ENCODE measurements at places on chromosomes 2 and 18. TPM values are rescaled to one million over a fixed set of nuclear protein-coding genes. Genes with fewer than 3 reads are reported as not detected.

The DGKD gene
- 11.1 TPM for total RNA-seq

The WDPCP gene
- 5.6 TPM for total RNA-seq

The SNTG2 gene
- 0.78 TPM for total RNA-seq

The TFPI gene
- 325 TPM for total RNA-seq

The CDK15 gene
- total RNA-seq: 1.2 TPM

The GNLY gene
- total RNA-seq: not detected

The PARD3B gene
- 2.4 TPM for total RNA-seq

The SERPINB10 gene
- not detected for total RNA-seq

The EPB41L3 gene
- 29.3 TPM for total RNA-seq

The APOB gene
- 0.56 TPM for total RNA-seq

The REG1B gene
- not detected for total RNA-seq

The SERPINB11 gene
- not detected for total RNA-seq

The PLA2R1 gene
- total RNA-seq: 20.8 TPM

The NT5DC4 gene
- total RNA-seq: not detected

The UGT1A8 gene
- total RNA-seq: not detected

The ENOSF1 gene
- 8.7 TPM for total RNA-seq

The LOXL3 gene
- 21.8 TPM for total RNA-seq

The TUBB8B gene
- total RNA-seq: not detected

The RPRM gene
- total RNA-seq: not detected

The VWA3B gene
- total RNA-seq: not detected

The ACADL gene
- total RNA-seq: not detected

The TUBA3E gene
- total RNA-seq: not detected

The SKA1 gene
- total RNA-seq: 0.62 TPM

The CNGA3 gene
- not detected for total RNA-seq

The CAPN14 gene
- total RNA-seq: not detected

The IL37 gene
- total RNA-seq: not detected

The LRRC30 gene
- not detected for total RNA-seq

The ST6GAL2 gene
- 4.7 TPM for total RNA-seq

The GALR1 gene
- not detected for total RNA-seq

The CNPPD1 gene
- total RNA-seq: 32.6 TPM

The REG3A gene
- not detected for total RNA-seq

The ITGA4 gene
- 2.3 TPM for total RNA-seq

The RUFY4 gene
- total RNA-seq: not detected

The SCTR gene
- total RNA-seq: not detected

The NYAP2 gene
- not detected for total RNA-seq

The CMPK2 gene
- 3.2 TPM for total RNA-seq

The HNMT gene
- total RNA-seq: 50.9 TPM

All from cardiac ventricle fibroblast (primary cell).